ENCODE measurements at places on chromosomes 12 and 14.

DNA sequence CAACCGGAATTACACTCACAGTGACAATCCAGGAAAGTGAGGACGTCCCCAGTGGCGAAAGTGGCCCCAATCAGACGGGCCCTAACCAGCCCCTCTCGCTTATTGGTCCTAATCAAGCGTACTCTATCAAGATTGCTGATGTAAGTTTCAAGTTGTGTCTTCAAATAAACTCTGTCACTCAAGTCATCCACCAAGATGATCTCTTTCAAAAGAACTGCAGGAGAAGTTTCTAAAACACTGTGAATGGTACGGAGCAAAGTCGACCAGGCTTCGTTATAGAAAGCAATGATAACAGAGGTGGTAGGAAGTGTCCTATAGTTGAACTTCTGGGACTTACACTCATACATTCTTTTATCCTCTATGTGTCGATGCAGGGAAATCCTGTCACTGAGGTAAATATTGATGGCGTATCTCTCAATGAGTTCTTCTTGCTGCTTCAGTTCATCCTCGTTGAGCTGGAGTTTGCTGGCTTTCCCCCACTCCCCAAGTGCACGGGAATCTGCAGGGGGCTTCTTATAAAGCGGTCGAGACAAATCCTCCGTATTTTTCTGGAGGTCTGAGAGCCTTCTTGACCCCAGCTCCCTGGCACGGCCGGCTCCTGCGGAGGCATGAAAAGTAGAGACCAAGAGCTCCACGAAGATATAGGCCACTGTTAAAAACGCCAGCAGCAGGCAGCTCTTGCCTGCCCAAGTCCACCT, 604 bp downstream of the GALNT4 start:
- no peak for DNase-seq

DNA sequence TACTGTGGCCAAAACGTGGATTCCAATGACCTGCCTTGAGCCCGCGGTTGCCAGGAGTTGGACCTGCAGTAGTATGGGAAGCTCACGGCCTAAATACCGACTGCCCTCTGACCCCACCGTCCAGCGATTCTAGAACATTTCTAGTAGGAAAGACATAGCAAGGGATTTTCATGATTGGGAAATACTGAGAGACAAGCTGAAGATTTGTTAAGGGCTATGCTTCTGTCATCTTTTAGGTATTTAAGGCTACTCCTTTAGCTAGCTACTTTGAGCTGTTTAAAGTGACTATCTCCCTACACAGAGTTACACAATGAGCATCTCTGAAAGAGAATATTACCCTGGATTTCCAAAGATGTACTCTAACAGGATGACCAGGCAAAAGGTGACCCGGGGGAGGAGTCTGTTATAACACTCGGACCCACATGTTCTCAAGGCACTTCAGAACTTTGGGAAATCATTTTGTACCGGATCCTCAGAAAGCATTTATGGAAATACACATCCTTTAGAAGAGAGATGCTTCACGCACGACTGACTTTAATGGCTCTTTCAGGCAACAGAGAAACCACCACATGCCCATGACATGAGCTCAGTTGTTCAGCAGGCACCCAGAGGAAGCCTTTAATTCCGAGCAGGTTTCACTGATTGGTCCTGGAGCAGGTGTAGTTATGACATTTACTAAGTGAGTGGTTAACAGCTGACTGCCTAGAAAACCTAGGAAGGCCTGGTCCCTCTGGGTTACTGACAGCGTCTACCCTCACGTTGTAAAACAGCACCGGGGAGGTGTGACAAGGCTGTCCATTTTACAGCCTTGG, 4.2 kb downstream of the BAG5 start:
- DNase-seq, result no peak

DNA sequence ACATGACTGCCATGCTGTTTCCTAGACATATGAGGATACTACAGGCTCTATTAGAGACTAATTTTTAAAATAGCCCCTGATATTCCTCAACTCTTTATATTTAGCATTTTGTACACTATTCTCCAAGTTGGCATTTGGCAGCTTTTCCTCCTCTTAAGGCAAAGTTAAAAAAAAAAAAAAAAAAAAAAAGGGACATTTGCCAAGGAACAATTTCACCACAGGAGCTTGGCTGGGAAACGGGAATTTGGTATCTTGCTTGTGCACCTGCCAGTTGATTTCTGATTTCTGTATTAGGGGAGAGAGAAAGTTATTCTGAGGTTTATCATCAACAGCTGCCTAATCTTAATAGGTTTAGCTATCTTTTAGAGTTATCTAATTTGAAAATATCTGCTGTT, 87.2 kb downstream of the CAND1 start:
- no peak for DNase-seq

GRCh38 chr14:104268725-104269436, 130.5 kb downstream of the KIF26A start:
- DNase-seq, result no peak

- DNase-seq, result no peak
Observed at GRCh38 chr12:51128919-51129318, 44.0 kb downstream of the TFCP2 start.

GRCh38 chr14:56180754-56181542, 62.7 kb downstream of the PELI2 start:
- no peak for DNase-seq

DNA sequence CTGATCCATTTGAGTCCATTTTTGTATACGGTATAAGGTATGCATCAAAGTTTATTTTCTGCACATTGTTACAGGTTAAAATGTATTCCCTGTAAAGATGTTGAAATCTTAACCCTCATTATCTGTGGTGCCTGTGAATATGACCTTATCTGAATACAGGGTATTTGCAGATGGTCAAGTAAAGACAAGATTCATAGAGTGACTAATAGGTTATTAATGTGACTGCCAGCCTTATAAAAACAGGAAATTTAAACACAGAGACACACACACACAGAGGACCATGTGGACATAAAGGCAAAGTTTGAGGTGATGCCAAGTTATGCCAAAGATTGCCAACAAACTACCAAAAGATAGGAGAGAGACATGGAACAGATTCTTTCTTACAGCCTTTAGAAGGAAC, 347.2 kb upstream of the DCN start:
- DNase-seq, result no peak

- no peak for DNase-seq
Observed at GRCh38 chr12:10113075-10113474, 14.3 kb upstream of the CLEC1A start.

- DNase-seq, result peak; percentile 55
Observed at GRCh38 chr12:57214398-57214781, 2.2 kb upstream of the NXPH4 start.

GRCh38 chr12:115922952-115923564, 354.4 kb downstream of the MED13L start:
- DNase-seq, result no peak

DNA sequence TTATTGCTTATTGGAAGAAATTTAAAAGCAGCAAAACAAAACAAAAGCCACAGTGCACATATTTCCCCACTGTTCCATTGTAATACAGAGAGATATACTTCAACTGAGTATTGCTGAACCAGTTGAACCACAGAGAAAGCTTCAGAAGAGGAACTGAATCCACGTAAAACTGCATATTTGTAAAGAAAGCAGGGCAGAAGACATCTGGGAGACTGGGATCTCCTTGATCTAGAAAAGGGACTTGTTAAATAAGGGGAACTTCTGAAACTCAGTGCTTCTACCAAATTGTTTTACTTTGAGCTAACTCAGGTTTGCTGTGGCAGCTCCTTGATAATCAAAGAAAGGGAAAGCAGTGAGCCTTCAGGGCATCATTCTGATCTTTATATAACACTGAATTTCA, 411.1 kb upstream of the MDGA2 start:
- DNase-seq, result no peak

GRCh38 chr12:75481013-75481705, 604 bp downstream of the GLIPR1 start:
- DNase-seq, result no peak

DNA sequence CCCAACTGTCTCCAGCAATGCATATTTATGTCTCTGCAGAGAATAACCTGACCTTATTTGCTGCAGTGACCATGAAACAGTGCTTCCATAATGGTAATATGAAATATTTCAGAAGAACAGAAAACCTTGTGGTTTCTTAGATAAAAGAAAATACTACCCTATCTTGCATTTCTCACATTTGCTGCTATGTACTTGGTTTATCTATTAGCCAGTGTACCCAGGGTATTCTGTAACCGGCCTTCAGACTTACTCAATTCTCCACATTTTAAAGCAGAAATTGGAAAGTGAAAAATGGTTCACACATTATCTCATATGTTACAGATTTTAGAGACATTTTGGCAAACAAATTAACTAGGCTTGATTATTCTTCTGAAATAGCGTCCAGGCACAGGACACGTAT, 57.9 kb upstream of the CCDC91 start:
- DNase-seq, result no peak

DNA sequence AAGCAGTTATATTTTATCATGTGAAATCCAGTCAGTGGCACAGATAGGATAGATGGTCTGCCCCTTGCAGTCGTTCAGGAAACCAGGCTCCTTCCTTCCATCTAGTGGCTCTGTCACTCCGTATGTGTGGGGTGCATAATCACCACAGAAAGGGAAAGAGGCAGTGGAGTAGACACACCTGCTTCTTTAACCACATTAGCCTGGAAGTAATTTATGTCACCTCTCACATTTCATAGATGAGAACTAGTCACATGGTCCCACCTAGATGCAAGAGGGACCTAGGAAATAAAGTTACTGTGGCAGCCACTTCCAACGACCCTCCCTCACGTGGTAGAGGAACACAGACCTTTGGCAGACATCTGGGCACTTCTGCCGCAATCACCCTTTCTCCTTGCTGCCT, 14.2 kb upstream of the RNU6-8 start:
- no peak for DNase-seq

DNA sequence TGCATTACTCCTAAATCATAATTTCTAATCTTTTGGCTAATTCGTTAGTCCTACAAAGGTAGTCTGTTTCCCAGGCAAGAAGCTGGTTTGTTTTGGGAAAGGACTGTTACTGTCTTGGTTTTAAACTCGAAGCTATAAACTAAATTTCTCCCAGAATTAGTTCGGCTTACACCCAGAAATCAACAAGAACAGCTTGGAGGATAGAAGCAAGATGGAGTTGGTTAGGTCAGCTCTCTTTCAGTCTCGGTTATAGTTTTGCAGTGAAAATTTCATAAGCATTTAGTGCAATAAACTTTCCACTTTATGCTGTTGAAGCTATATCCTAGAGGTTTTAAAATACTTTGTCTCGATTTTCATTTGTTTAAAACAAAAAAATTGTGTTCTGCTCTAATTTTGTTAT, 100.3 kb downstream of the SLCO1A2 start:
- no peak for DNase-seq

DNA sequence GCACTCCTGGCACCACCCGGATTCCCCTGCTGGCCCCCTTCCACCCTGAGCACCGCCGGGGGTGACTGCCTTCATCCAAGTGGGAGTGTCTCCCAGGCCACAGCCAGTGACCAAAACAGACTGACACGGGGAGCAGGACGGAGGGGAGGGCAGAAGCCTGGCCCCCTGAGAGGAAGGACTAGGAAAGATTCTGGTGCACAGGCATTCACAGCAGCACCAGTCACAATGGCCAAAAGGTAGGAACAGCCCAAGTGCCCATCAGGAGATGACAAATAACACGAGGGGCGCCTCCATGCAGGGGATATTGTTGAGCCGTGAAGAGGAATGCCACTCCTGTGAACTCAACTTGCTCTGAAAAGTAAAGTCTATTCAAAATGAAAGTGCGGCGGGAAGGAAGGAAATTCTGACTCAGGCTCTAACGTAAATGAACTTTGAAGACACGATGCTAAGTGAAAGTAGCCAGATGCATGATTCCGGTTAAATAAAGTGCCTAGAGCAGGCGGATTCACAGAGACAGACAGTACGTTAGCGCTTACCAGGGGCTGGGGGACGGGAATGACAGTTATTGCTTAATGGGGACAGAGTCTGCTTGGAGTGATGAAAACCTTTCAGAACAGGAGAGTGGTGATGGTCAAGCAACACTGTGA, 146.1 kb upstream of the NCOR2 start:
- DNase-seq, result peak; percentile 69

DNA sequence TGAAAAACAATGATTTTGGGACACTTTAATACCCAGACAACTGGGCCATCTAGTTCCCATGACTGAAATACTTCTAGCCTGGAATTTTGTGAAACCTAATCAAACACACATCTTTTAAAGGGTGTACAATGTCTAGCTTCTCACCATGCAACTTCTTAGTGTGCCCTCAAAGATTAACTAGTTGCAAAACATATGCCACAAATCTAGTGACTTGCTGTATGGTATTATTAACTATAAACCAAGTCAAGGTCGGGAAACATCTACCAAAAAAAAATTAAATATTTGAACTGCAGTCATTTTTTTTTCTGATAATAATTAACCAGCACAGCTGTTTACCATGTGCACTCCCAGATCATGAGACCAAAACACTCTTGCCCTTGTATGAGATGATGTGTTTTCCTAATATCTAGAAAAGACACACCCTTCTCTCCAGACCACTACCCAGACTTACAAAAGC, 171.8 kb upstream of the FOXN3 start:
- DNase-seq, result no peak

DNA sequence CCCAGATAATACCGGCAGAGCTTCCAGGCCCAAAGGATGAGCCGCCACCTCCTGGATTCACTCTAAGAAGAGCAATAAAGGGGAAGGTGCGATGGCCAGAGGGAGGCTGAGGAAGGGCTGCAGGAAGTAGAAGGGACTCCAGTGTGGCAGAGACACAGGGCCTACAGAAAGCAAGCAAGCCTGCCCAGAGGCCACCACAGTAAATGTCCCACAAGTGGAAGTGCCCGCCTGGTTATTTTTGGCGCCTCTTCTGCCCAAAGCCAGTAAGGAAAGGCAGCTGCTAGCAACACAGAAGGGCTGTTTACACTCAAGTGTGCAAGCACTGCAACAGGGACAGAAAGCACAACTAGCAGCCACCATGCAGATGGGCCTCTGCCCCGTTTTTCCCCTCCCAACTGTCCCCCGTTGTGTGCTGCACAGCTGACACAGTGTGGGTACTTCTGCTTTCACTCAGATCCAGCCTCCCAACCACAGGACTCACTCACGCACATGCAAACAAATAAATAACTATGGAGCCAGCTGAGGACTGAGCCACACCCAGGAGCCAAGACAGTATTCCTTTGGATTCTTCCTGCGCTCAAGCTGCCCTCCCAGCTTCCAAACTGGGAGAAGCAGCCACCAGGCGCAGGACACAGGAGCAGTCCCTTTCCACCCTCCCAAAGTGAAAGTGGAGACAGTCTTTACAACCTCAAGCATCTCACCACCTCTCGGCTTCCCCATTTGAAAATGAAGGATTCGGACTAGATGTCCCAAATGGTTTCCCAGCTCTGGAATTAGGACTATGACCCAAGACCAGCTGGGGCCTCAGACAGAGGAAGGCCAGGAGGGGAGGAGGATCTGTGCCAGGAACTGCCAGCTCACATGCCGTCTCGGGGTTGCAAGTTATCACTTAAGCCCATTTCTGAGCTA, 40.0 kb upstream of the PNMA1 start:
- DNase-seq, result no peak

GRCh38 chr14:65940056-65940735, 527.7 kb downstream of the FUT8 start:
- no peak for DNase-seq

All from naive thymus-derived CD4-positive, alpha-beta T cell (primary cell).